ENCODE measurements at places on chromosomes 4 and X.

DNA sequence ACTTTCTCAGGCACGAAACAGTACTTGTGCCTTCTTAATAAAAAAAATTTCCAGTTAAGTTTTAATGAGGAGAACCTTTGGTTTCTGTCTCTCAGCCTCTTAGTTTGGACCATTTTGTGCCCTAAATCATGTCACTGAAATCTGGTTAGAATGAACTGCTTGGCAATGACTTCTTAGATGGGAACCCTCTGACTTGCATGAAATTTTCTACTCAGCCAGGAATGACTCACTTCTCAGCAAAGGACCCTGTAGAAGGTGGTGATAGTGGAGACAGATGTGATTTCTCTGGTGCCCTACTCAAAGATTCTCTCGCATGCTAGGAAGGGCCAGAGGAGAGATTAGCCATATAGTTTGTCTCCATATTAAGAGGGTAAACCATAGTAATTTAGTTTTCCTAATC lies 50.5 kb downstream of the RASL11B start:
- no peak for DNase-seq

DNA sequence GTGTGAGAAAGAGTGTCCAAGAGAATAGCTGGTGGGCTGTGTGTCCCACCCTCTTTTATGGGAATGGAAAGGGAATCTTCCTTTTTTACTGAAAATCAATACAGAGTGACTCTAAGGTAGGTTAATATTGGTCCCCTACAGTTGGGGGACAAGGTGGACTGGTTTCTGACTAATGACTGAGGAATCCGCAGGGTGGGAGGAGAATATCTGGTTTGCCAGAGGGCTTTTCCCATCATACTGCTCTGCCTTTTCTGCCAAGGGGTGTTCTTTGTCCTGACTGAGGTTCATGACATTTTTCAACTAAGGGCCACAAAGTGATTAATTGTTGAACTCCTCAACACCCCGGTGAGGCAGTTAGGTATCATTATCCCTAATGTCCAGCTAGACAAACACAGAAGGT lies 261.6 kb downstream of the SPATA18 start:
- no peak for DNase-seq

DNA sequence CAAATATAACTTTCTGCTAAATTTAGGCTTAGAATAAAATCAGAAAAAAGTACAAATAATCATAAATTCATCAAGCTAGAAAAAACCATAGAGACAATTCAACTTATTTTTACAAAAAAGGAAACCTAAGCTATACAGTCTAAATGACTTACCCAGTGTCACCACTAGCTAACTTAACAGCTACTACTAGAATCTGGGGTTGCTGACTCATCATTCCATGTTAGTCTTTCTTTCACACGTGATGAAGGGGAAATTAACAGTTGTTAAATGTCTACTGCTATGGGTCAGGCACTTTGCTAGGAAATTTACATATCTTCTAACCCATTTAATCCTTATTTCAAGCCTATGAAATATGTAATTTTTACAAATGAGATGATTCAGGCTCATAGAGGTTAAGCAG lies 349.3 kb upstream of the GALNT7 start:
- no peak for DNase-seq

DNA sequence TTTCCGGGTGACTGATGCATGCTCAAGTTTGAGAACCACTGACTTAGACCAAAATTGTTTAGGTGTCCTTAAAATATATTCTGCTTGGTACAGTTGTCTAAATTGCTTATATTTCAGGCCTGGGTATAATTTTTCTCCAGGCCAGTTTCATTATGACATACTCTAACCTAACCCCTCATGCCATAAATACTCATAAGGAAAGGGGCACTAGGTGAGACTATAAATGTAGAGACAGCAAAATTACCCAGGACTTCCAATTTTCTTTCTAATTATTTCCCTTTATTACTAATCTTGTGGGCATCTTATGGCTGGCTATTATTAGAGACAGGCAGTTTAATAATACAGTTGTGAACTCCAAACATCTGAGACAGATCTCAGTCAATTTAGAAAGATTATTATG lies 150.2 kb downstream of the RRAGB start:
- DNase-seq = no peak

GRCh38 chr4:161419822-161420221 lies 744.0 kb downstream of the FSTL5 start:
- DNase-seq = no peak

GRCh38 chr4:159237975-159238374 lies 135.1 kb downstream of the RAPGEF2 start:
- no peak for DNase-seq

DNA sequence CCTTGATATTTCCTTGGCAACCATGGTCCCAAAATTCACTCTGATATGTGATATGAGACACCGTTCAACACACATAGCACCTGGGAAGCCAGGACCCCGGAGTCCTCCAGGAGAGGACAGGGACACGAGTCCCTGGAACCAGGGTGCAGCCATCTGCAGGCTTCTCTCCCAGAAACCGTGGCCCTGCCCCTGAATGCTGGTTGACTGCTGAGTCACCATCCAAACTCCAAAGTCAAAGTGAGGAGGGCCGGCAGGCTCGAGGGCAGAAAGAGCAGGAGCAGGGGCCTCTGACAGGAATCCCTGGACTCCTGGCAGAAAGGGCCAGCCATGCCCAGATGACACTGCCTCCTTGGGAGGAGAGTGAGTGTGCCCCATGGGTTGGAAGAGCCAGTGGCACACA lies 6.9 kb upstream of the PNMA6A start:
- DNase-seq = no peak

Data from activated T-cell treated with anti-CD3 and anti-CD28 coated beads, Interleukin-2, amount 50 U/mL, for 72 hours (primary cell).